NAMALWA (cell line): ENCODE measurements at places on chromosomes 4 and X.

DNA sequence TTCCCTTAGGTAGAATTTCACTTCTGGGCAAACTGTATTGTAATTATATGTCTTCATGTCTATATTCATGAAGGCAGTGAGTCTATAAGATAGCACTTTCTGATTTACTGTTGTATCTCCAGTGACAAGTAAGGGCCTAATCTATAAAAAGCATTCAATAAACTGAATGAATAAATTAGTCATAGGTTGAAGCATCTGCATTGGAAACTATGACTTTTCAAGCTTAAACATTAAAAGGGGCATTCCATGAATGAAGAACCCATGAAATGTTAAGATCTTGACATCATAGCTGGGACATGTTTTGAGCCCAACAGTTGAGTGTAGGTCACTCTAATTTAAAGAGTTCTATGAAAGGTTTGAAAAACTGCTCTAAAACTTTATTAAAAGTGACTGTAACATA, 159.3 kb upstream of the LCORL start:
- DNase-seq = no peak

DNA sequence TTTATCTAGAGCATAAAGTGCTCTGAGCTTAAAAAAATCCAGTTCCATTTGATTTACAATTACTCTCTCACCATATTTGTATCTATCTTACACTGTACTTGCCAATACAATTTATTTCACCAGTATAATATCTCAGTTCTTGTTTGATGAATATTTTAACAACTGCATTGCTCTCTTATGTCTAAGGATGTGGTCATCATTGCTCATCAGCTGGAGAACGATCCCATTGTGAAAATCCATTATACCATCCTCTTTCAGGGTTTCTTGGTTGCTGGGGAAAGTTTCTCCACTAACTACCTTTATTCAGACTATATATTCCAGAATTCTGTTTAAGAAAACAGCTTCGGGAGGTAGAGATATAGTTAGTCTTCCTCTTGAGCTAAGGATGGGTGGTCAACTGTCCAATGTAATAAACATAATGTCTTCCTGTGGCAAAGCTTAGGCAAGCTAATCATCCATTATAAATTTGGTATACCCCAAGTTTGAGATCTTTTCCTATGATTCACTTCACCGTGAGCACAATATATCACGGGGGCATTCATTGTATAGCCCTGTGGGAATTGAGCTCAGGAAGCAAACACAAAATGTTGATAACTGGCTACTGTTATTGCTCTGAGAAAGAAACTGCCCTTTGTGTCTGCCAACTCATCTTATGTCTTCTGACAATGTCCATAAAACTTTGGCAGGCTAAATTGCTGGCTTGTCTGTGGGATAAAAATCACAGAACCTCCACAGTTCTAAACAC, 2361.9 kb downstream of the ARAP2 start:
- no peak for DNase-seq

- DNase-seq = no peak
Observed at GRCh38 chr4:102076622-102077021, 268.7 kb downstream of the SLC39A8 start.

DNA sequence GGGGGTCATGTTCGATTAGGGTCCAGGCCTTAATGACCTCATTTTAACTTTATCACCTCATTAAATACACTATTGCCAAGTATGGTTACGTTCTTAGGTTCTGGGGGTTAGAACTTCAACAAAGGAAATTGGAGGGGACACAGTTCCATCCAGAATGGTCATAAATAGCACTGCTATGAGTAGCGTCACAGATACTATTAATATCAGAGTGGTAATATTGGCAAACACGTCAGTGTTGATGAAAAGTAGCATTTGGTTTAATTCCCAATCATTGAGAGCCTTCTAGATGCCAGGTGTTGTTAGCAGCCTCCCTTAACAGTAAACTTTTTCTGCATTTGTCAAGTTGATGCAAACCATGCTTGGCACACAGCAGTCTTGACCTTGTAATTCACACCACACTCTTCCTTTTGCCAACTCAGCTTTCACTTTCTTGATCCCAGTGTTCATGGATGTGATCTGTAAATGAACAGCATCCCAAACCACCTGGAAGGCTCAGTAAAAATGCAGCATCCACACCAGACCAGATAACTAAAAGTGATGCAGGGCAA, 912.5 kb upstream of the TENM3 start:
- no peak for DNase-seq

DNA sequence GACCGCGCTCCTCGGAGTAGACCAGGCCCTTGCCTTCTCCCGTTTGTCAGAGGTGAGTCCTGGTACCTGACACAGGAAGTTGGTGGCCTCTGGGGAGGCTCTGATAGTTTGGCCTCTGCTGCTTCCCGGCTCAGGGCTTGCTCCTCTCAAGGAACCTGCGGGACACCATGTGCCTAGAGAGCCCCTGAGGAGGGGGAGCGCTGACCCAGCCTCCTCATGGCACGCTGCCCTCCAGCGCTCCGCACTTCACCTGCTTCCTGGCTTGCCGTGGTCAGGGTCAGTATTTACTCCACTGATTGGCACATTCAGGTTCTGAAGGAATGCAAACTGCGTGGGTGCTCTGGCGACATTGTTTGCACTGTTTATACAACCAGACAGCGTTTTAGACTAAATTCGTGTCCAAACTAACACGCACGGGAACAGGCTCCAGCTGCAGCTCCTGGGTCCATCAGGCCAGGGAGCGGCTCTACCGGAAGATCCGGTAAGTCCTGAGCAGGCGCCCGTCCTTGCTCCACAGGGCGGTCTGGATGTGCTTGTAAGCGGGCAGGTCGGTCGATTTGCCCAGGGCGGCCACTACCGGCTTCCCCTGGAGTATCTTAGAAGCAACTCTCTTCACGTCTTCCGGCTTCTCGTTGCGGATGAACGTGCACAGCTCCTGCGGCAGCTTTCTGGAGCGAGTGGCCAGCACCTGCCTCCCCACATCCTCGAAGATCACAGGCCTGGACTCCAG, 121.6 kb upstream of the GRID2 start:
- DNase-seq = no peak

DNA sequence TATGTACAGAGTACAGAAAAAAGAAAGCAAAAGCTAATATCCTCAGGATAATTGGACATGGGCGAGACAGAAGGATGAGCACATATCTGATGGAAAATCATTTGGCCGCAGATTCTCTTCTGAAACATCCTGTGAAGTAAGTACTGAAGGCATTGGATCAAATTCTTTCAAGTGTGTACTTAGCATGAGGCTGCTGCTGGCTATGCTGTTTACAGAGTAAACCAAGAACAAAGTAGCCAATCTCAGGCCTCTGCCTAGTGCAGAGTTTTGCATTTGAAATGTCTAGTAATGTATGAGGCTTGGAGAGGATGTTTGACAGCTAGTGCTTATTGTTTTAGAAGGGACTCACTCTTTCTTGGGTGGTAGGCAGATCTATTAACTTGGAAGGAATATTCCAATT, 128.5 kb downstream of the MAGEC2 start:
- DNase-seq = no peak

- DNase-seq = no peak
Observed at GRCh38 chr4:1035510-1035909, 24.1 kb downstream of the FGFRL1 start.

DNA sequence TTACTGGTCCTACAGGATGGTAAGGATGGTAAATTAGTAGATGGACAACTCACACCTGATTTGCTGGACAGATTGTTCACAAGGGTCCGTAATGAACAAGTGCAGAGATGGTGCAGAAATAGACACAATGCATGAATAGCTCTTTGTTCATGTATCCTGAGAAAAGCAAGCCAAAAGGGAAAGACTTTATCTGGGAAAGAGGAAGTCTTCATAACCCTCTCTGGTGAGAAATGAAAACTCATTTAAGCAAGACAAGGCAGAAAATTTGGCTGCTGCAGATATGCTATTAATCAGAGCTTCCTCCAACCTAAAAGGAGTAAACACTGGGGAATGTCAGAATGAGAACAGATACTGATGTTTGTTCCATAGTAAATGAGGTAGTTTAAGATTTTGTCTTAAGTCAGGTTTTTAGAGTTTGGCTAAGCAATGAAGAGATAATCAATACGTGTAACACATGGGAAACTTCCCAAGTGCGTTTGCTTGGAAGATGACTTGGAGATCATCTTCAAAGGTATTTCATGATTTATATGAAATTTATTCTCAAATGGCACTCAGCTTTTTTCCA, 152.4 kb upstream of the BMPR1B start:
- DNase-seq = no peak

DNA sequence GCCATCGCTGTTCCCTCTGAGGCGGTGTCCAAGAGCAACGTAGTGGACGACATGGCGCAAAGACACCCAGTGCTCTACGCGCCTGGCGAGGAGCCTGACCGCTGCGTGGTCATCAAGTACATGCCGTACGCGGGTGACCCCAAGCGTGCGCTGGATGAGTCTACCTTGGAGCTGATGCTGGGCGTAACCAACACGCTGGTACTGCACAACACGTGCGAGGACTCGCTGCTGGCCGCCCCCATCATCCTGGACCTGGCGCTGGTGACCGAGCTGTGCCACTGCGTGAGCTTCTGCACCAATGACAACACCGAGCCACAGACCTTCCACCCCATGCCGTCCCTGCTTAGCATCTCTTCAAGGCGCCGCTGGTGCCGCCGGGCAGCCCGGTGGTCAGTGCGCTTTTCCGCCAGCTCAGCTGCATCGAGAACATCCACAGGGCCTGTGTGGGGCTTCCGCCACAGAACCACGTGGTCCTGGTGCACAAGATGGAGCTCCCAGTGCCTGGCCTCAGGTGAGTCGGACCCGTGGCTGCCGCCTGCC, 129.0 kb downstream of the ANAPC4 start:
- no peak for DNase-seq

GRCh38 chrX:82742351-82742750, 765.7 kb upstream of the POU3F4 start:
- no peak for DNase-seq

- no peak for DNase-seq
Observed at GRCh38 chrX:54306379-54306778, 51.5 kb downstream of the WNK3 start.

DNA sequence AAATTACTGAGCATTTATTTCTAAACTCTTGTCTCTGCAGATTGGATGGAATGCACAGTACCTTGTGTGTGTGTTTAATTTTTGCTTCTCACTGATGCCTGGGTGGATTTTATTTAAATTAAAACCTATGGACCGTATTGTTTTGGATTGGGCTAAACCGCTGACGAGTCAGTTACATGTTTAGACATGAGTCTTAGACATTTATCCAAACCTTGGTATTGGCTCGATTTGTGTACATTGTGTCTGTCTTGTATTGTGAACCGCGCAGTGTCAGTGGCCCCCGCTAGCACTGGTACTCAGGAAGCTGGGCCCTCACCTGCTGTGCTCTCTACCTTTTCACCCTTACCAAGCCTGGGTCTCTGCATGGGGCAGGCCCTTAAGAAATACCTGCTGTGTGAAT, 40.8 kb upstream of the TADA2B start:
- DNase-seq = no peak

DNA sequence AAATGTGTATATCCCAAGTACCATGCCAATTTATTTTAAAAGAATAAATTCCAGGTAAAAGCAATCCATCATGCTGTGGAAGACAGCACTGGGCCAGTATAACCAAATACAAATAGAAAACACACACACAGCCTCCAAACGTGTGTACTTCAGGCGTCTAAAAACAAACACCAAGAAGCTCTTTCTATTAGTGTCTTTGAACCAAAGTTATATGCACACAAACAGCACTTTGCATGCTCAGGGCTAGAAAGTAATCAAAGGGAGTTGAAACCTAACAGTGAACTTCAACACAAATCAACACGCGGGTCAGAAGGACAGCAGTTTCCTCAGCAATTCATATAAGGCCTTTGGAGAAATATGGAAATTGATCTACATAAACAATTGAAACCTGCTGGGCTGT, 15.4 kb downstream of the GASK1B start:
- no peak for DNase-seq

GRCh38 chr4:128470492-128471053, 183.0 kb upstream of the PGRMC2 start:
- no peak for DNase-seq

- peak; percentile 16 for DNase-seq
Observed at GRCh38 chrX:40015693-40016092, 82.1 kb downstream of the BCOR start.

GRCh38 chrX:7110821-7111276, 36.7 kb upstream of the STS start:
- peak; percentile 87 for DNase-seq
